ENCODE measurements at places on chromosomes 2 and 18.
A peak's percentile ranks its signal among the peaks of the same experiment; 100 is the strongest.

DNA sequence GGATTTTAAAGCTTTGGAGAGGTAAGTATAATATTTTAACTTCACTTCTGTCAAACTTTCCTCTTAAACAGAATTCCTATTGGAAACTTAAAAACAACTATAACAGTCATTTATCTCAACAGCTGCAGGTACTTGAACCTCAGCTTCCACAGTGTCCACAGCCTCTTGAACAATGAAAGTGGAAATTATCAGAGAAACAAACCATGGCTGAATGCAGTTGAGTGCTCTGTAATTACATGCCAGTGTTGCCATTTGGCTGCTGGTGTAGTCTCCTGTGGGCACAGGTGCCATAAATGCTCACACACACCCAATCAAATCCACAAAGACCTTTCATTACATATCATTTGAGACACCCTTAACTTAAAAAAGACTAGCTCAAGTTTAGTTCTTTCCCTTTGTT is 125.1 kb downstream of the CPS1 start:
- DNase-seq: no peak

- DNase-seq: peak; percentile 21
Measured at GRCh38 chr2:222479859-222480258, 55.5 kb downstream of the SGPP2 start.

GRCh38 chr18:32707147-32707546 is 65.7 kb downstream of the KLHL14 start:
- no peak for DNase-seq

DNA sequence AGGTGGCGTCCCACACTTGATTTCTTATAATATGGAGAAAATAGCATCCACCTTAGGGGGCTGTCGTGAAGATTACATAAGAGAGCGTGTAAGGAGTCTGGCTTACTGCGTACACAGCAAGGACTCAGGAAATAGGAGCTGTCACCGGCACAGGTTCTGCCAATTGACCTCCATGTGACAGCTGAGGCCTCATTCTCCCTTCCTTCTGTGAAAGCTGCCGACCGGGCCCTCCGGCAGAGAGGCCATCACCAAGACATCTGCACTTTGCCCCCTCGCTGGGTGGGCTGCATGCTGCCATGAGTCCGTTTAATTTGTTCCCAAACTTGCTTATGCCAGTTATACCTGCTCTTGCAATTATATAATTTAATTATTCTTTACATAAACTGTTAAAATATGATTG is 27.7 kb downstream of the HS1BP3 start:
- DNase-seq: no peak

DNA sequence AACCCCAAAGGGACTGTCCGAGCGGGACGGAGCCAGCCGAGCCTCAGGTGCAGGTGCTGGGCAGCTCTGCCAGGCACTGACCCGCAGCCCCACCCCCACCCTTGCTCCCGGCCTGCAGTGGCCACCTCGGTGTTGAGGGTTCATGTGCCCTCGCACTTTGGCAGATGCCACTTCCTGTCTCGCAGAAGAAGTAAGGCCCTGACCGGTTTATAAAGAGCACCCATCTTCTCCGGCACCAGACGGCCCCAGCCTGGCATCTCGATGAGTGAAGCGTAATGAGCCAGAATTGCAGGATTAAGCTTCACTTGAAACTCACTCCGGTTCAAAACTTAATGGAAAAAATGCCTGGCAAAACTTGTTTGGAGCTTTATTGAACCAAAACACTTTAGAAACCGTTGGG is 10.9 kb upstream of the NFATC1 start:
- DNase-seq: no peak

DNA sequence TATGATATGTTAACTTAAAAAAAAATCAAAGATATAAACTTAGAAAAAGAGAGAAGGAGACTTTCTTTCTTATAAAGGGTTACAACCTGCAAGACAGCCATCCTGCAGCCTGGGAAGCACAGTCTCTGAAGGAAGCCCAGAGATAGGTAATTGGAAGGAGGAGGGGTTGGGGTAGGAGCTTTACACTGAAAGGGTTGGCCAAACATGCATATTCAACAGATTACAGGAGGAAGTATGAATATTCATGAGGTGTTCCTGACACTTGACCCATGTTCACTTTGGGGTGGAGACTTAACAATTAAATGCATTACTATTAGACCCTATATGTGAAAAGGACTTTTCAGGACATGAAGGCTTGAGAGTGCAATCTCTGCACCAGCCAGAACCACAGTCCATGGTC is 71.7 kb upstream of the CDH2 start:
- DNase-seq: no peak

GRCh38 chr2:205637320-205637602 is 45.0 kb upstream of the NRP2 start:
- no peak for DNase-seq

- no peak for DNase-seq
Measured at GRCh38 chr2:207674826-207675225, 36.6 kb upstream of the CCNYL1 start.

DNA sequence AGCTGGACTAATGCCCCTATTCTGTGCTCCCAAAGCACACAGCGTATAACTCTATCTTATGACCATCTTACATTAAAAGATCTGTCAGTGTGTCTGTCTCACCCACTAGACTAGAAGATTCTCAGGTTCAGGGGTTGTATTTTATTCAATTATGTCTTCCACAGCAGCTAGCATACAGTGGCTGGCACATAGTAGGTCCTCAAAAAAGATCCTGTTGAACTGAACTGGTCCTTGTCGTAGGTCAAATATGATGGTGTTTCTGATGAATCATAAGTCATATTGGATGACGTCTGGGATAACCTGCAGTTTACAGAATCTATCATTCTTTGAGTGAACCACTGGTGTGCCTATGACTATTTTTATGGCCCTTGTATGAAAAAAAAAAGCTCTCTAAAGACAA is 11.3 kb upstream of the TTC39C start:
- DNase-seq: no peak

GRCh38 chr2:39932198-39932597 is 153.1 kb upstream of the THUMPD2 start:
- DNase-seq: peak; percentile 47

DNA sequence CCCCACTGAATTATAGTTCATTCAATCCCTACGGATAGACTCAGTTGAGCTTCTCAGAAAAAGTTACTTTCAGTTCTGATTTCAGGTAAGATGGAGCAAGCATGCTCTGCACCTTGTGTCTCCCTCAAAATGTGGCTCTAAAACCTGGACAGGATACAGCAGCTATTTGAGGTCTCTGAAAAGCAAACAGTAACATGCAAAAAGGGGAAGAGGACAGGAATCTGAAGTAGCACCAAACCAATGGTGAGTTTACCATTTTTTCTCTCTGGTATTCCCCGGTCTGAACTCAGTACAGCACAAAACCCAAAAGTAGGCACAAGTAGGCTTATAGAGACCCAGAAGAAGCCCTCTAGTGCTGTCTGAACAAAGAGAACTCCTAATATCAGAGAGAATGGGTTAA is 34.1 kb downstream of the LANCL1 start:
- no peak for DNase-seq

DNA sequence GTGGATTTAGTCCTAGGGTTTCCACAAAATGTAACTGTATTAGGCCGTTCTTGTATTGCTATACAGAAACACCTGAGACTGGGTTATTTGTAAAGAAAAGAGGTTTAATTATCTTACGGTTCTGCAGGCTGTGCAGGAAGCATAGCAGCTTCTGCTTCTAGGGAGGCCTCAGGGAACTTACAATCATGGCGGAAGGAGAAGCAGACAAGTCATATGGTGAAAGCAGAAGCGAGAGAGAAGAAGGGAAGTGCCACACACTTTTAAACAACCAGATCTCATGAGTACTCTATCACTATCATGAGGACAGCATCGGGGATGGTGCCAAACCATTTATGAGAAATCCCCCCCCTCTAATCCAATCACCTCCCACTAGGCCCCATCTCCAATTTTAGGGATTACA is 9.5 kb upstream of the CCDC68 start:
- no peak for DNase-seq

GRCh38 chr2:215557701-215558100 is 121.8 kb upstream of the FN1 start:
- DNase-seq: no peak

- DNase-seq: no peak
Measured at GRCh38 chr2:5242751-5243150, 449.4 kb upstream of the SOX11 start.

DNA sequence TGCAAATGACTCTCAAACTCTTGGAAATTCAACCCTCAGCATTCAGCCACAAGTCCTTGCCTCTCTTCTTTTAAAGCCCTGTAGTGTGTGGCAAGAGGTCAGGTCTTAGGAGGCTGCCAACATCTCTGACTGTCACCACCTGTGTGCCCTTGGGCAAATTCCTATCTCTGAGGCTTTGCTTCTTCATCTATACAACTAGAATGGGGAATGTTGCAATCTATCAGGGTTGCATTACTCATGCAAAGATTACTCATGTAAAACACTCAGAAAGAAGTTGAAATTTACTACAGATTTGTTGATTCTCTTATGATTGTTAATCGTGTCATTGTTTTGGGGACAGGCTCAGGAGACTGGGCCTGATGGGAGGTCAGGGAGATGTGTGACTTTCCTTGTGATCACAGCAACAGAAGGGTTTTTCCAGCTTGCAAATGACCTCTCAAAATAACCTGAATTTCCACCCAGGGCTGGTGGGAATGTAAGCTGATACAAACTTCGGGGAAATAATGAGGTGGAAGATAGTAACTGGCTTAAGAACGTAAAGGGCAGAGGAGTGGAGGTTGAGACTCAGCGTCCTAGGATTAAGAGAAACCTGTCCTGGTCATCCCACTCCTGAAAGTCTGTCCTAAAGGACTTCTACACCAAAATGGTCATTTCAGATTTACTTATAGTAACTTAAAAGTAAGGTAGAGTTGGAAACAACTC is 32.1 kb upstream of the SIGLEC15 start:
- DNase-seq: peak; percentile 99

- DNase-seq: no peak
Measured at GRCh38 chr2:157428500-157429175, 15.3 kb downstream of the CYTIP start.

GRCh38 chr2:110752871-110753270 is 20.5 kb downstream of the ACOXL start:
- no peak for DNase-seq

- no peak for DNase-seq
Measured at GRCh38 chr2:2798337-2798736, 467.3 kb upstream of the MYT1L start.

- DNase-seq: no peak
Measured at GRCh38 chr2:2045950-2046349, 285.1 kb downstream of the MYT1L start.

GRCh38 chr18:2547477-2548087 is 23.7 kb downstream of the METTL4 start:
- DNase-seq: peak; percentile 75

DNA sequence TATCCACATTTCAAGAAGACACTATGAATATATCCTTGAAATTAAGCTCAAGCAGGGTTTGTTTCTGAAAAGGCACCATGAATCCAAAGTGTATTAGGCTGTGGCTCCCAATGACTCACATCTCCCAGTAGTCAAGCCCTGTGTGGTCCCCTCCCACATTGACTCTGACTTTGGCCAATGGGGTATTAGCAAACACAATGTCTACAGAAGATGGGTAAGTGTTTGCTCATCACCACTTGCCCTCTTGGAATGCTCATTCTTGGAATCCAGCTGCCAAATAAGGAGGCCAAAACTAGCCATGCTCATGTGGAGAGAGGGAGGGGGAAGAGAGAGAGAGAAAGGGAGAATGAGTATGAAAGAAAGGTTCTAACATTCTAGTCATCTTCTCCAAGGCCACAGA is 490.0 kb downstream of the TXNL1 start:
- DNase-seq: peak; percentile 63

GRCh38 chr18:78728784-78729467 is 250.7 kb upstream of the SALL3 start:
- DNase-seq: no peak

DNA sequence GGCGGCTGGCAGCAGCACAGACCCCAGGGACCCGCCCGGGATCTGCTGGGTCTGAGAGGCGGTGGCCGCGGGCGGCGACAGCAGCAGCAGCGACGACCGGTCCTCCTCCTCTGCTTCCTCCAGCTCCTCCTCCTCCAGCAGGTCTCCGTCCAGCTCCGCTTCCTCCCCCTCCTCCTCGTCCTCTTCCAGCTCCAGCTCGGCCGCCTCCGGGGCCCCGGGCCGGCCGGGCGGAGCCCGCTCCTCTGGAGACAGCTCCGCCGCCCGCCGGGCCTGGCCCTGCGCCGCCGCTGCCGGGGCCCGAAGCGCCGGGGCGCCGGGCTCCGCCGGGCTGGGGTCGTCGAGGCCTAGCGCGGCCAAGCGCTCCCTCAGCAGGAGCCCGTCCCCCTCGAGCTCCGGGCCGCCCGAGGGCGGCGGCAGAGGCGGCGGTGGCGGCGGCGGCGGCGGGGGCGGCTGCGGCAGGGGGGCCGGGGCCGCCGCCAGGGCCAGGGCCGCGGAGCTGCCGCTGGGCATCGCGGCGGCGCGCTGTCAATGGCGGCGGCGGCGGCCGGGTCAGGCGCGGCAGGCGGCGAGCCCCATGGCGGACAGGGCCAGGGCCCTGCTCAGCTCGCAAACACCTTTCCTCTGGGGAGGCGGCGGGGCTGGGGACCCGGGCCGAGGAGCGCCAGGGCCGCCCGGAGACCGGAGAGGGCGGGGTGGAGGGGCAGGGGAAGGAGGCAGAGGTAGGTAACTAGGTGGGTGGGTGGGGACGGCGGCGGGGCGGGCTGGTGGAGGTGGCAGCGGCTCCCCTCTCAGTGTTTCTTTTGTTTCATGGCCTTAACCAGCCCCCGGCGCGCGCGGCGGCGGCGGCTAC is 445 bp downstream of the MEX3C start:
- DNase-seq: peak; percentile 59

GRCh38 chr18:34848695-34849094 is 138.6 kb downstream of the DTNA start:
- peak; percentile 39 for DNase-seq

DNA sequence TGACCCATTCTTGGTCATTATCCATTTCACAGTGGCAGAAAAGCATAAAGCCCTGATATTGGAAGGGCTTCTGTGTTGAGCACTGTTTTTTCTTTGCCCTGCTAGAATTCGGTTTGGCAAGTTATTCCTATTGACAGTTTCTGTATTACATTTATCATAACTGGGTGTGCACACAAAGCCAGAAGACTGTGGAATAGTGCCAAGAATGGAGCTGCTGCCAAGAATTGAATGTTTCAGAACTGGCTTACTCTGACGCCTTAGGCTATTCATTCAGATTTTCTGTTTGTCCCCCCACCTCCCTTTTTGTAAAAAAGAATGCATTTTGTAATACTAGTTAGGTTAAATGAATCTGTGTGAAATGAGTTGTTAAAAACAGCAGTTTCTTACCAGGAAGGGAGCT is 12.7 kb downstream of the KDM3A start:
- DNase-seq: peak; percentile 59

- no peak for DNase-seq
Measured at GRCh38 chr2:12587228-12587627, 129.5 kb upstream of the TRIB2 start.

- no peak for DNase-seq
Measured at GRCh38 chr2:240440704-240441320, 5.3 kb downstream of the GPC1 start.

- DNase-seq: peak; percentile 26
Measured at GRCh38 chr2:23617167-23617810, 232.3 kb downstream of the KLHL29 start.

- no peak for DNase-seq
Measured at GRCh38 chr2:228703152-228703551, 521.7 kb upstream of the SPHKAP start.

Data from ELR (cell line).